ENCODE measurements at places on chromosomes 2 and 18. TPM values are rescaled to one million over a fixed set of nuclear protein-coding genes. Genes with fewer than 3 reads are reported as not detected.

GRCh38 chr18:45024357-45025088 is 343.8 kb downstream of the SETBP1 start:
- no peak for DNase-seq

The MTLN gene
- 32.8 TPM for total RNA-seq

The ELOA2 gene
- total RNA-seq, result not detected

DNA sequence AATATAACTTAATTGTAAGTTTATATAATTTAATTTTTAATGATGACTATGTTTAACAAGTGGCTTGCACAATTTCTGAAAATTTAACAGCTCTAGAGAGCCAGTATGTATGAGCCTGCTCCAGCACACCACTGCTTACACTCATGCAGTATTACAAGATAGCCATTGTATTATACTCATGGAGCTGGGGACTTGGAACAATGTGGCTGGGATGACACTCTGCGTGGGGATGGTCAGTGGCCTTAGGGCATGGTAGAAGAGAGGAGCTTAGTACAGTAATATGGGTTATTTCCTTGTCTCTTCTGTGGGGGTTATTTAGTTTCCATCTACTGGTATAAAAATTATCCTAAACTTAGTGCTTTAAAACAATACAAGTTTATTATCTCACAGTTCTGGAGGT is 105.1 kb upstream of the STON1 start:
- DNase-seq, result no peak

DNA sequence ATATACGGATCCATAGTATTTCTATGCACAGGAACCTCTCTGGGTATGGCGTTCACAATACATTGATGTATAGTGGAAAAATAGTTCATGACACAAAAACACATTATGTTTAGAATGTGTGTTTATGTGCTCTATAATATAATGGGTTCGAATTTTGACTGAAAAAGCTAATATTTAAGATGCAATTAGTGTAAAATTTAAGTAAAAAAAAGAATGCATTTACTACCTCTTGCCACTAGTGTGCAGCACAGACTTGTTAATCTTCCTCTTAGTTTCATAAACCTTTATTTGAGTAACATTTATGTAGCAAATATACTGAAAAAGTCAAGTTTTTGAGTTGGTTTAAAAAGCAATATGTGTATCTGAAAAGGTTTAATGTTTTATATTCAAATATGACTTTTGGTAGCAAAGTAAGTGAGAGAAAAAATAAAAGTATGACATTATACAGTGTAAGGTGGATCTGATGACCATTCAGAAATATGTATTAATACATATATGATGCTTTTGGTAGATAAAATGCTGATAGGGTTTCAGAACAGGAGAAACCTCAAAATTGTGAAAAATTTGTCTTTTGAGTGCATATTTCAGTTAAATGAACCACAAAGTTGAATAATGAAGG is 49.4 kb downstream of the CCDC102B start:
- DNase-seq, result no peak

Measured in naive thymus-derived CD4-positive, alpha-beta T cell (primary cell).